Stimulated activated CD8-positive, alpha-beta memory T cell treated with anti-CD3 and anti-CD28 coated beads, Interleukin-4, amount 100 ng/mL, for 4 hours (primary cell): ENCODE measurements at places on chromosomes 12 and 14.

DNA sequence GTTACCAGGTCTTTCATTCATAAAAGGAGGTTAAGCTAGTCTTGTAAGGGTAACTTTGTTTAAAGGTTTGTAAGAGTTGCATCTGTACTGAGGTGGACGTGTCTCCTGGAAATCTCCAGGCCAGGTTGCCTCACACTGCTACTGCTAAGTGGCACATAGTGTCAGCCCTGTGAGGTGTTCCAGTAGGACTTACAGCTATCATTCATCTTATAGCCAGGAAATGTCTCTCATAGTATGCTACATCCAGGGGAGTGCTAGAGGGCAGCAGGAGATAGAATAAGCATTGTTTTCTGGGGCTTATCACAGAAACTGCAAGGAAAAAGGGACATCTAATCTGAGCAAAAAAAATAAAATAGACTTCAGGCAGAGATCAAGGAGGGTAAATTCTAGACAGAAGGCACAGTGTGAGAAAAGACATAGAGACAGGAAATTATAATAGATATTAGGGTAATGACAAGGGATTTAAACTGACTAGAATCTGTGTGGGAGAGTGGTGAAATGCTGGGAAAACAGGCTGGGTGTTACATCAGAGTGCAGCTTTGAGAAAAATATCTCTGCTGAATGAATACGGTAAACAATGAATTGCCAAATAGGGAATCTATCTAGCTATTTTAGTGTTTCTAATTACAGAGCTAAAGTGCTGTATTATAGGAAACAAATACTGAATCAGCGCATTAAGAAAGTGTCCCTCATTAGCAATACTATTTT is 205.1 kb upstream of the ABCD2 start:
- DNase-seq = no peak

DNA sequence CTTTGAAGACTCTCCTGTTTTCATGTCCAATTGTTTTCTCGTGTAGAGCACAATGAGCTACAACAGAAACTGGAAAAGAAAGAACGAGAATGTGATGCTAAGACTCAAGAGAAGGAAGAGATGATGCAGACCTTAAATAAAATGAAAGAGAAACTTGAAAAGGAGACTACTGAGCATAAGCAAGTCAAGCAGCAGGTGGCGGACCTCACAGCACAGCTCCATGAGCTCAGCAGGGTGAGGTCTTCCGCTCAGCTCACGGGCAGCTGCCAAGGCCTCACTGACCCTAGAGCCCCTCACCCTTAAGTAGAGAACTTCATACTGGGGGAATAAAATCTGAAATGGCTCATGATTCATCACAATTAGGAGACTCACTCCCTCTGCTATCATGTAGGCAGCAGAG is 134.7 kb downstream of the GPR135 start:
- DNase-seq = no peak

DNA sequence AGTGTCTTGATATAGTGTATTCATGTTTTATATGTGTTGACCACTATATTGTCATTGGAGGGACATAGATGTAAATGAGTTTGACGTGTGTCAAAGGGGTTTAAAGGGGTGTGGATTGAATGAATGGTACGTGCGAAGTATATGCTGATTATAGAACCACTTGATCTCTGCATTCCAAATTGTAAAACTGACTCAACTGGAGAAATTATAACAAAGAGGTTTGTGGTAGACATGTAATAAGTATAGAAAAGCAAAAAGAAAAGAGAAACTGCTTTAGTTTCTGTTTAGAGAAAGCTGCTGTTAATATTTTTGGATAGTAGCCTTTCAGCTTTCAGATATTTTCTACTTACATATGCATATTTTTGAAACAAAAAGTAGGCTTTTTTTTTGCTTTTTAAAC is 8.9 kb upstream of the MYRFL start:
- DNase-seq = no peak

- no peak for DNase-seq
Observed at GRCh38 chr12:105092336-105092735, 8.1 kb upstream of the ALDH1L2 start.

DNA sequence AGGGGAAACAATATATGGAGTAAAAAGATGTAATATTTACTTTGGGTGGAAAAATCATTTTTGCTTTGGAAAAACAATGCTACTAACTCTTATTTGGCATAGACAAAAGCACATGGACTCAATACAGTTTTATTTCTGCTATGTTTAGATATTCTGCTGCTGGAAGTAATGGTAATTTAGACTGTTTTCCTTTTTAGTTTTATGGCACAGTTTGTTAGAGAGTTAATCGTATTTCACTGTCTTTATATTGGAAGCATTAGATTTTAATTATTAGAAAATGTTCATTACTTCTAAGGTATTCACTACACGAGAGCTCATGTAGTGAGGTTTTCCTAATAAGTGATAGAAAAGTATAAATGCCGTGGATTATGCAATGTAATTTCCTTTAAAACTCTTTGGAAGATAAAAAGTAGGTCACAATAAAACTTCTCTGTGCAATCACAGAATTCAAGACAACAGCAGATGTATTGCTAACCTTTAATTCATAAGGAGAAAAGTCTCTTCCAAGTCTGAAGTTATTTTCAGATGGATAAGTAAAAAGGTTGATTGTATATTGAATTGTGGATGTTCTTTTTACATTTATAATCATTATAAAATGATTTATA is 851.8 kb downstream of the TMTC2 start:
- DNase-seq = no peak

DNA sequence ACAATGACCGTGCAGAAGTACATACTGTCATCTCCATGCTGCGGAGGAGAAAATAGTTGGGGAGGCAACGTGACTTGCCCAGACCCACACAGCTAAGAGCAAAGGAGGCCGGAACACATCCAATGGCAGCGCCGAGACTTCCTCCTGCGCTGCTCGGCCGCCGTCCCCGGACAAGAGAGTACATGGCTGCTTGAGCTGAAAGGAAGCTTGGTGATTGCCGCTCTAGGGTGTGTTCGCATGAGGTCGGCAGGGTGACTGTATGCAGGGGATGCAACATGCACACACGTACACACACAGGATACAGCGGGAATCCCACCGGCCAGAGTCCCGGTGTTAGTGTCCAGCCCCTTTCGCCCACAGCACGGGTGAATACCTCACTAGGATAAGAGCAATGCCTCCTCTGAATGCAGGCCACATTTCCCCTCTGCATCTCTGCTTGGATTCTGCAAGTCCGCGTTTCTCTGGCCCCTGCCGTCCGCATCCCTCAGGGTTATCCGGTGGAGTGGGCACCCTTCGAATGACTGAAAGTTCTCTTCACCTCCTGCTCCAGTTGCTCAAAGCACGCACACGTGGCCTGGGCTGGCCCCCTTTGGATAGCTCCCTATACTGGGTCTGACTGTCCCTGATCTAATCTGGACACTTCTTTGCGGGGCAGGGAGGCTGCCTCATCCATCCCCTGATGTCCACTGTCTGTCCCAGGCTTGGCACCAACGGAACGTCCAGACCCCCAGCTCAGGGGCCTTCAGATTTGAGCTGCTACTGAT is 78.8 kb downstream of the GSC start:
- no peak for DNase-seq

- DNase-seq = no peak
Observed at GRCh38 chr12:100745378-100746071, 49.1 kb upstream of the ANO4 start.

- no peak for DNase-seq
Observed at GRCh38 chr12:96070670-96071279, 35.4 kb upstream of the LTA4H start.

DNA sequence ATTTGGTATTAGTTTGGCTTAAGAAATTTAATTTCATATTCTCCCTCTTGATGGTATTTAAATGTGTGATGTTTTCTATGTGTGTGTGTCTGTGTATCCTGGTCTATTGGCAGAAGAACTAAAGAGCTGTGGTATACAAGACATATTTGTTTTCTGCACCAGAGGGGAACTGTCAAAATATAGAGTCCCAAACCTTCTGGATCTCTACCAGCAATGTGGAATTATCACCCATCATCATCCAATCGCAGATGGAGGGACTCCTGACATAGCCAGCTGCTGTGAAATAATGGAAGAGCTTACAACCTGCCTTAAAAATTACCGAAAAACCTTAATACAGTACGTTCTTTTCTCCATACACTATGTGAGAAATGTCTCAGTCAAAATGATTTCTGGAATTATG is 14.6 kb downstream of the CDKN3 start:
- DNase-seq = no peak
